ENCODE measurements at places on chromosomes 16 and 17. TPM values are rescaled to one million over a fixed set of nuclear protein-coding genes. Genes with fewer than 3 reads are reported as not detected.

DNA sequence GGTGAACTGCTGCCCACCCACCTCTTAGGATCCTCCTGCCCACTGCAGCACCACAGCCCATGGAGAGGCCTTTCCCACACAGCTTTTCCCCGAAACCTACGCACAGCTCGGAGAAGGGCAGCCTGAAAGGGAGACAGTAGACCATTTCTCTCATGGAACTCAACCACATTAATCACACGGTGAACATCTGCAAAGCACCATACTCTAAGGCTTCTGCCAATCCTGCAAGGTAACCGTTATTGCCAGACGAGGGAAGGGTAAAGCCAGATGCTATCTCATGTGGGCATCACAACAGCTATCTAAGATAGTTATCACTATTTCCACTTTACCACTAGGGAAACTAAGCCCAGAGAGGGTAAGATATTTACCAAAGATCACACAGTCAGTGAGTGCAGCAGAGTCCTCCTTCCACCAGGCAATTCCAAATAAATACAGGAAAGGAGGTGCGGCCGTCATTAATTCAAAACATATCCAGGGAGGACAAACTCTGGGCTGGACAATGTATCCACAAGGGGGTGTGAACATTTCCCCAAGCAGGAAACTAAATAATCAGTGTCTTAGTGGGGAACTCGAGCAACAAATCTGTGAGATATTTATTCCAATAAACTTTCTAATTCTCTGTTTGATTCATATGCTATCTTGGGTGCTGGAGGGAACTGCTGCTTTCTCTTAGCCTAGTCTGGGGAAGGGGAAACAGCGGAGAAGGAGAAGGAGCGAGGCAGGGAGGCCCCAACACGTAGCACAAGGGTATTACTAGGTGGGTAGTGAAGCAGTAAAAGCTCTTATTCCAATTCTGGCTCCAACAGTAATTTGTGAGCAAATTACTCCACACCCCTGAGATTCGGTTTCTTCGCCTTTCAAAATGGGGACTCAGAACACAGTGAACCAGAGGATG lies 723 bp downstream of the TMEM186 start:
- H3K27ac ChIP-seq = peak overlapping the region; percentile 95
- no peak for DNase-seq
- peaks cover 43% of the 10 kb centered on the region for H3K4me1 ChIP-seq
- H3K4me3 ChIP-seq = peak overlapping the region; percentile 98

DNA sequence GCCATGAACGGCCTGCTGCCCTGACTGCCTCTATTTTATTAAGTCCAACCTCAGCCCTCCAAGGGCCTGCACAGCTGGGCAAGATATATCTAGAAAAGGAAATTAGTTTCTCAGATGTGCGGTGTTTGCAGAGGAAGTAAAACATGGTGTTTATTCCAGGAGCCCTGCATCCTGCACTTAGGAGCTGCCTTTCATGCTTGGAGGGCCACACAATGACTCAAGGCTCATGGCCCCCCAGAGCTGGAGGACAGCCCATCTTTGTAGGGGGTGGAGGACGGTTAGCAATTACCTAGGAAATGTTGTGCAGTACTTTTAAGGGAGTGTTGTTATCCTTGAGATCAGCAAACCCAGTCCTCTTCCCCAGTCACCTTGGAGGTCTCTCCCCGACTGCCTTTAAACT lies 80.5 kb downstream of the COPRS start:
- peaks cover 14% of the 10 kb centered on the region for H3K27me3 ChIP-seq
- H3K27ac ChIP-seq = no peak overlapping the region
- H3K4me3 ChIP-seq = no peak overlapping the region
- H3K36me3 ChIP-seq = no peaks in the 10 kb centered on the region
- no peak for DNase-seq
- no peaks in the 10 kb centered on the region for H3K4me1 ChIP-seq

- H3K27ac ChIP-seq = peak overlapping the region; percentile 0
- H3K4me3 ChIP-seq = no peak overlapping the region
- no peak for DNase-seq
- peaks cover 40% of the 10 kb centered on the region for H3K4me1 ChIP-seq
- H3K36me3 ChIP-seq = peaks cover 6% of the 10 kb centered on the region
Measured at GRCh38 chr17:69448431-69449102, 34.1 kb downstream of the MAP2K6 start.

GRCh38 chr16:86222965-86223551 lies 287.3 kb upstream of the FOXF1 start:
- DNase-seq = no peak
- no peak overlapping the region for H3K4me3 ChIP-seq
- H3K27ac ChIP-seq = no peak overlapping the region
- H3K36me3 ChIP-seq = no peaks in the 10 kb centered on the region

- peaks cover 21% of the 10 kb centered on the region for H3K4me1 ChIP-seq
- H3K36me3 ChIP-seq = no peaks in the 10 kb centered on the region
- DNase-seq = no peak
- no peak overlapping the region for H3K27ac ChIP-seq
- H3K27me3 ChIP-seq = no peaks in the 10 kb centered on the region
Measured at GRCh38 chr17:70137451-70138230, 31.7 kb upstream of the KCNJ2 start.

DNA sequence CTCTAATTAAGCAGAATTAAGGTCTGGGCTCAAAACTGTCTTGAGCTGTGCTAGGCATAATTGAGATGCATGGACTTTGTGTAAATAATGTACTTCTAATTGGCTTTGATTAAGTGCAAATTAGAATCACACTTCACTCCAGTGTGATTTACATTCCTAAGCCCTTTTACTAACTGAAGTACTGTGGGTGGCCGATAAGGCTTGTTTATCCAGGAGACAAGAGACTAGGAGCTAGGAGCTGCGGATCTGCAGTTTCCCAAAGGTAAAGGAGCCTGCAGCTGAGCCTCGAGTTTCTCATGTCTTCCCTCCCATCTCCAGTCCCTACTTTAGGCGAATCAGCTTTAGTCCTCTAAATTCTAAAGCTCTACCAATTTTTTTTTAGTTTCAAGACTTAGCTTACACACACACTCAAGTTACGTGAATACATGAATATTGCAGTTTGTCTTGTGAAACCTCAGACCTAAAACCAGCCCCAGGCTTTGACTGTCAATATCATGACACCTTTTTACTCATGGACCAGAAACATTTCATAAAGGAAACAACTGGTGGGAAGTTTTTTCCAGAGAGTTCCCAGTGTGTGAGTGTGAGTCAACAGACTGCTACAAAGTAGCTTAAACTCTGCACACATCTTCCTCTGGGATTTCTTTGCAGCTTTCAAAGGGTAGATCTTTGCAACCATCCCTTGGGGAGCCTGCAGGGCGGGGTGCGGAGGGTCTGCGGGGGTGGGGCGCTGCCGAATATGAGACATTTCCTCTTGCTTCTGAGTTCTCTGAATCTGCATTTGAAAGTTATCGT lies 113.9 kb upstream of the TBX2 start:
- H3K27ac ChIP-seq = no peak overlapping the region
- no peak overlapping the region for H3K4me3 ChIP-seq
- no peaks in the 10 kb centered on the region for H3K27me3 ChIP-seq
- H3K36me3 ChIP-seq = peaks cover 6% of the 10 kb centered on the region

DNA sequence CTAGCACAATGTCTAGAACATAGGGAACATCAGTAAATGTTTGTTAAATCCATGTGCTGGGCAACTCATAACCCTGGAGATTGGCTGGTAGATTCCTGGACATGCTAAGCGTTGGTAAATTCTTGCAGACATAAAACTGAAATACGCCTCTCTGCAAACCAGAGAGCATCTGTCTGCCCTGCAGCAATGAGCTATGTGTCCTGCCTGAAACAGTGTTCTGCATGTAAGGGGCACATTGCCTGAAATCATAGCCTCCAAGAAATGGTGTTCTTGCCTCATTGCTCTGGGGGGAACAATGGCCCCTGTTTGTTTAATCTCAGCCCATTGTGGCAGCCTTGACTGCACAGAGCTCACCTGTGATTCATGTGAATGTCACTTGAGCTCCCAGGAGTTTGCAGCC lies 113.5 kb upstream of the CCL2 start:
- H3K36me3 ChIP-seq = no peaks in the 10 kb centered on the region
- H3K4me1 ChIP-seq = peaks cover 8% of the 10 kb centered on the region
- H3K27me3 ChIP-seq = peaks cover 29% of the 10 kb centered on the region
- no peak for DNase-seq

TBC1D3I gene
- total RNA-seq = 0.96 TPM

BRD7 gene
- total RNA-seq = 163 TPM

GRCh38 chr16:6447021-6447790 lies 885.4 kb upstream of the RBFOX1 start:
- H3K36me3 ChIP-seq = no peaks in the 10 kb centered on the region
- no peak overlapping the region for H3K27ac ChIP-seq
- H3K4me1 ChIP-seq = no peaks in the 10 kb centered on the region
- no peak for DNase-seq

GRCh38 chr17:41812381-41813151 lies at the start of gene FKBP10:
Gene FKBP10, plus strand, starts transcription at chr17:41813004. Its CDS starts 31 bp downstream, at chr17:41813035.
- H3K4me3 ChIP-seq = peak within 1 kb of the TSS; percentile 100
- peak; percentile 81 for DNase-seq
- H3K27ac ChIP-seq = peak within 1 kb of the TSS; percentile 98
- H3K27me3 ChIP-seq = no peaks in the 10 kb centered on the region
- H3K36me3 ChIP-seq = peaks cover 7% of the 10 kb centered on the region
- peaks cover 38% of the 10 kb centered on the region for H3K4me1 ChIP-seq

FNDC8 gene
- total RNA-seq = not detected

- DNase-seq = no peak
- H3K27ac ChIP-seq = no peak overlapping the region
- no peaks in the 10 kb centered on the region for H3K4me1 ChIP-seq
Measured at GRCh38 chr17:36008998-36009665, 7.8 kb upstream of the CCL15 start.

DNA sequence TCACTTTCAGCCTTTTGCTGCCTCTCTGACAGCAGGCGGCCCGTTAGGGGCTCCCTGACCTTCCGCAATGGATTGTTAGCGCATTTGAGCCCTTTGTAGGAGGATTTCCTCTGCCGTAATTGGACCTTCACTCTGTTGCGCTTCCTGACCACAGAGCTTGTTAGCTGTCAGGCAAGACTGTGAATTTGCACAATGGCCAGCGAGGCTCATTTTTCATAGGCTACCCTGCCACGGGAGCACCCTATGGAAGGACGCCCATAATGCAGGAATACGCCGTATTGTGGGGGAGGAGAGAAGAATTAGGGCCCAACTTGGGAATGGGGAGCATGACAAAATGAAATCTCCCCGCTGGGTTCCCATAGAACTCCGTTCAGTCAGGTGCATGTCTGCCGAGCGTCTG lies 205.2 kb upstream of the NLRP1 start:
- DNase-seq = peak; percentile 13
- peak overlapping the region; percentile 41 for H3K4me3 ChIP-seq
- peaks cover 5% of the 10 kb centered on the region for H3K36me3 ChIP-seq
- peaks cover 27% of the 10 kb centered on the region for H3K4me1 ChIP-seq

- no peak for DNase-seq
- H3K27ac ChIP-seq = peak overlapping the region; percentile 31
- H3K4me1 ChIP-seq = peaks cover 69% of the 10 kb centered on the region
- H3K36me3 ChIP-seq = no peaks in the 10 kb centered on the region
- H3K4me3 ChIP-seq = peak overlapping the region; percentile 72
Measured at GRCh38 chr17:17691468-17692263, 10.4 kb downstream of the RAI1 start.

GRCh38 chr17:74049967-74050458 lies 153.5 kb upstream of the RPL38 start:
- H3K27ac ChIP-seq = no peak overlapping the region
- no peak for DNase-seq
- H3K27me3 ChIP-seq = peaks cover 4% of the 10 kb centered on the region
- H3K4me1 ChIP-seq = peaks cover 16% of the 10 kb centered on the region
- no peak overlapping the region for H3K4me3 ChIP-seq
- no peaks in the 10 kb centered on the region for H3K36me3 ChIP-seq

GRCh38 chr17:40086150-40087044 lies 14.0 kb downstream of the NR1D1 start:
- H3K36me3 ChIP-seq = peaks cover 8% of the 10 kb centered on the region
- DNase-seq = peak; percentile 69
- no peaks in the 10 kb centered on the region for H3K27me3 ChIP-seq
- no peaks in the 10 kb centered on the region for H3K4me1 ChIP-seq
- H3K27ac ChIP-seq = no peak overlapping the region

DNA sequence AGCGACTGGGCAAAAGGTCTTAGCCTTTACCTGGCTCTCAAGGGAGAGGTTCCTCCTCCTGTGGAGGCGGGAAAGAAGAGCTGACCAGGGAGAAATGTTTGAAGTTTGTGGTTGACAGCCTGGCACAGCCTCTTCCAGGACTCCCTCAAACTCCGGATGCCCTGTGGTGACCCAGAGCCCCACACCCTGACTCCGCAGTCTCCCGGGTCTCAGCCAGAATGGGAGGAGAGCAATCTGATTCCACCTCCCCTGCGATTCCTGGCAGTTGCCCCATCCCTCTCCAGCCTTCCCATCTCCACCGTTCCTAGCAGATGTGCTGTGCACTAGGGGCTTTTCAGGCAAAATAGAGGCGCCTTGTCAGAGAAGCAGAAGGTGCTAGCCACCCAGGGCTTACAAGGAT lies 5.5 kb upstream of the DNAI2 start:
- no peaks in the 10 kb centered on the region for H3K27me3 ChIP-seq
- peaks cover 33% of the 10 kb centered on the region for H3K4me1 ChIP-seq
- no peak overlapping the region for H3K27ac ChIP-seq
- no peak overlapping the region for H3K4me3 ChIP-seq
